Lung (tissue), 17 donors: ENCODE measurements at places on chromosomes 13 and 19. TPM values are rescaled to one million over a fixed set of nuclear protein-coding genes. Genes with fewer than 3 reads are reported as not detected.
A peak's percentile ranks its signal among the peaks of the same experiment; 100 is the strongest.

- peak; percentile 70 for DNase-seq
Measured at GRCh38 chr19:34985249-34986022, 14.7 kb upstream of the GRAMD1A start.

DNA sequence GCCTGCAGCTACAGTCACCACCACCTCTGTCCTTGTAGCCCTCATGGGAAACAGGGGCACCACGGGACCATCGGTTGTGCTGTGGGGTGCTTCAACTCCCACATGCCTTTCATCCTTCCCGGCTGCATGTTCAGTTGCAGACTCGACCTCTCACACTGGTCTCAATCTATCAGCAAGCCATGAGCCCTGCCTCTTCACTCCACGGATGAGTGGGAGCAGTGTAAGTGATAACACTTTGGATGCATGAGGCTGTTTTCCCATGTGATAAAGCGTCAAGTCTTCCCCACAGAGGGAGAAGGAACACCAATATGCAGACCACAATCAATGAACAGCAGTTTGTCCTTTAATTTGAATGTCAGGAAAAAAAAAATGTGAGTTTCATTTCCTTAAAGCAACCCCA is 12.2 kb downstream of the SERP2 start:
- DNase-seq: no peak

- DNase-seq: peak; percentile 78
Measured at GRCh38 chr19:46493236-46494145, 2.2 kb downstream of the PNMA8B start.

DNA sequence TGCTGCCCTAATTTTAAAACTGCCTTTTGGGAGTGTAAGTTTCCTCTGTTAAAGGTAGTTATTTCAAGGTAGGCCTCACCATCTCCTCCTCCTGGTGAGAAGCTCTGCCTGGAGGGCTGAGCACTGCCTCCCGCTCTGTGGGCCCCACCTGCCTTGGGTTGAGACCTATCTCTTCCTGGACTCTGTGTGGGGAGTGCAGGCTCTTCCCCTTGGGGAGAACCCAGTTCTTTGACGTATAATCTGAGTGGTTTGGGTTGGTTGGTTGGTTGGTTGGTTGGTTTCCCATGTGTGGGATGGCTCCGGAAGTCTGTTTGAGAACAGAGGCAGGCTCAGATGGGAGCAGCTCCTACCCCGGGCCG is 39.1 kb downstream of the ACTN4 start:
- DNase-seq: no peak

DYRK1B gene
- total RNA-seq: 25.6 TPM

DNA sequence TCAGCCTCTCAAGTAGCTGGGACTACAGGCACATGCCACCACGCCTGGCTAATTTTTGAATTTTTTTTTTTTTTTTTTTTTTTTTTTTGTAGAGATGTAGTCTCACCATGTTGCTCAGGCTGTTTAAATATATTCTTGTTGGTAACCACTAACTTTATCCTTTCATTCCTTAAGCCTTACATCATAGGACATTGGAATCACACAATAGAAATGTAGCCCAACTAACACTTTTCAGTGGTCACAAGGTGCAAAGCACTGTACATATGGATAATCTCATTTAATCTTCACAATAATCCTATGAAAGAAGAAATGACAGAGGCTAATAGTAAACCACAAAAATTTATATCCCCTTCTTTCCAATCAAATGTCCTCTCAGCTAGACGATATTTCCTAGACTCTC is 417.8 kb upstream of the DACH1 start:
- no peak for DNase-seq

GRCh38 chr19:51651216-51651846 is 4.7 kb upstream of the SIGLEC14 start:
- DNase-seq: peak; percentile 8

FRY gene
- 68.1 TPM for total RNA-seq

MICOS13 gene
- 26.6 TPM for total RNA-seq

DNA sequence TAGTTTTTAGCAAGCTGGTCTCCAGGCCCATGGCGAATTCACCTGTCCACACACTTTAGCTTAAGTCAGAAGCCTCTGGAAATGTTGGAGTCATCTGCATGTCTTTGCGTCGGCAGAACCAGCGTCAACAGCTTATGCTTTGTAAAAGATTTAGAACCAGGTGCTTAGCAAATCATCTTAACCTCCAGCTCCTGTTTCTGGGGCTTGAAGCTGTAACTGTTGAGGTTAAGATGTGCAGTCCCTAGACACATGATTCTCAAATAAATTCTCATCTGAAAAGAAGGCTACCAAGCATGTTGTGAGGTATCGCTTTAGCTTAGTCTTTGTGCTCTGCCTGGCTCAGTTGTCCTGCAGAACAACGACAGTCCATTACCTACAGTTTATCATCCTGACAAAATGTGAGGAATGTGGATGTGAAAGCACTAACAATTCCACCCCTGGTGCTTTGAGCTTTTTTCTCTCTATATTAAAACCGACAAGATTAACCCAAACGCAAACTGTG is 4.4 kb downstream of the EFNB2 start:
- no peak for DNase-seq

FOSB gene
- total RNA-seq: 9.9 TPM

DNA sequence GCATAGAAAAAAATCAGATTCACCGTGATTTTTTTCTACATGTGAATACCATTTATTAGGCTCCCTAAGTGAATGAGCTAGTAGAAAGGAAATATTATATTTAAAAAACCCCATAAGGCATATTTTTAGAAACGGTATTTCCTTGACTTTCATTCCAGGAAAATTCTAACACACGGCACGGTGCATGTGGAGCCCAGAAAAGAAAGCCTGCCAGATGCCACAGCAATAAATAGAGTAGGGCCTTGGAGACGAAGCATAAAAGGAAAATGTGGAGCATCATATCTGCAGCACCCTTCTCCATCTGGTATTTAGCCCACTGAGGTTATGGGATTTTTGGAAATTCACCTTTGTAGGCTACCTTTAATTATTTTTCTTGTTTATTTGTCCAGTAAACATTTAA is 314.4 kb downstream of the ENOX1 start:
- DNase-seq: no peak

GRCh38 chr13:29935309-29935981 is 85.0 kb upstream of the UBL3 start:
- DNase-seq: no peak

- DNase-seq: no peak
Measured at GRCh38 chr13:36801035-36801434, 18.0 kb upstream of the RFXAP start.

GRCh38 chr19:47226426-47227351 is 4.3 kb downstream of the BBC3 start:
- peak; percentile 54 for DNase-seq

ZNF132 gene
- total RNA-seq: 7.4 TPM

SRRM5 gene
- total RNA-seq: 0.31 TPM

GRCh38 chr13:32497589-32497988 is 41.0 kb downstream of the N4BP2L2 start:
- DNase-seq: no peak

DNA sequence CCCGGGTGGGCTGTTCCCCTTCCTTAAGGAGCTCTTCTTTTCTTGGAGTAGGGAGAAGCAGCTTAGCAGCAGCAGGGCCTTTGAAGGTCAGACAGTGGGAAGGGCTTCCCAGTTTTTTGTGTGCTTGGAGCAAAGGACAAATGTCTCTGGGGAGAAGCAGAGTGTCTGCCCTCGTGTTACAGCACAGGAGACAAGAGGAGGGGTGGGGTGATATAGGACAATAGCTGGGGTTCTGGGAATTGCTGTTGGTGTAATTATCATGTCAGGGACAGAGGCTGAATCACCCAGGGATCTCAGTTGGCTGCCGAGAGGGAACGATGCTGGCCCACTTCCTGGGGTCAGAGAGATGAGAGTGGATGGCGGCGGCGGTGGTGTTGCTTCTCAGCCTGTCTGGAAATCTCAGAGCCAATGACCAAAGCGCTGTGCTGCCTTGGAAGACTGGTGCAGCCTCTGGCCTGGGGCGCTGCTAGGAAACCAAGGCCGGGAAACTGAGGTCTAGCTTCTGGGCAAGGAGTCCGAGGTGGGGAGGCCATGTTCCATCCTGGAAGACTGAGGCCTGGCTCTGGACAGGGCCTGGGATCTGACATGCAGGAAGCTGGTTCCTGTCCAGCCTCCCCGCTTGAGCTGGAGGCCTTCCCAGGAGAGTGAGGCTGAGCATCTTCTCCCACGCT is 1.2 kb downstream of the INAFM1 start:
- no peak for DNase-seq

- peak; percentile 63 for DNase-seq
Measured at GRCh38 chr13:85970727-85971126, 171.5 kb upstream of the SLITRK6 start.

ZSCAN5A gene
- total RNA-seq: 17.4 TPM

- DNase-seq: no peak
Measured at GRCh38 chr19:3632739-3633558, 6.4 kb upstream of the CACTIN start.

PHF11 gene
- 46.1 TPM for total RNA-seq

SYCN gene
- not detected for total RNA-seq

GRCh38 chr19:38155453-38155852 is 68.6 kb downstream of the DPF1 start:
- no peak for DNase-seq

DNA sequence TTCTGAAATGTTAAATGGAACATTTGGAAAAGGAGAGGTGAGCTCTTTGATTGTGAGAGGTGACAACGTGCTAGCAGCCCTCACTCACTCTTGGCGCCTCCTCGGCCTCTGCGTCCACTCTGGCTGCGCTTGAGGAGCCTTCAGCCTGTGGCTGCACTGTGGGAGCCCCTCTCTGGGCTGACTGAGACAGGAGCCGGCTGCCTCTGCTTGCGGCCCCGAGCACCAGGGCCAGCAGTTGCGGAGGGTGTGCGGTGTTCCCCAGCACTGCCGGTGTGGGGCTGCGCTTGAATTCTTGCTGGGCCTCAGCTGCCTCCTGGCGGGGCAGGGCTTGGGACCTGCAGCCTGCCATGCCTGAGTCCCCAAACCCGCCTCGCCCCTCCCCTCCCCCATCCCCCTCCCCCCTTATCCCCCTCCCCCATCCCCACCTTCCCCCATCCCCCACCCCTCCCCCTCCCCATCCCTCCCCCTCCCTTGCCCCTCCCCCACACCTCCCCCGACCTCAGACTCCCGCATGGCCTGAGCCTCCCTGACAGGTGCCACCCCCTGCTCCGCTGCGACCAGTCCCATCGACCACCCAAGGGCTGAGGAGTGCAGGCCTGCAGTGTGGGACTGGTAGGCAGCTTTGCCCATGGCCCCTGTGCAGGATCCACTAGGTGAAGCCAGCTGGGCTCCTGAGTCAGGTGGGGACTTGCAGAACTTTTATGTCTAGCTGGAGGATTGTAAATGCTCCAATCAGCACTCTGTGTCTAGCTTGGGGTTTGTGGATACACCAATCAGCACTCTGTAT is 411.0 kb downstream of the OLFM4 start:
- no peak for DNase-seq

ACP4 gene
- total RNA-seq: not detected

CEACAM20 gene
- not detected for total RNA-seq

DNA sequence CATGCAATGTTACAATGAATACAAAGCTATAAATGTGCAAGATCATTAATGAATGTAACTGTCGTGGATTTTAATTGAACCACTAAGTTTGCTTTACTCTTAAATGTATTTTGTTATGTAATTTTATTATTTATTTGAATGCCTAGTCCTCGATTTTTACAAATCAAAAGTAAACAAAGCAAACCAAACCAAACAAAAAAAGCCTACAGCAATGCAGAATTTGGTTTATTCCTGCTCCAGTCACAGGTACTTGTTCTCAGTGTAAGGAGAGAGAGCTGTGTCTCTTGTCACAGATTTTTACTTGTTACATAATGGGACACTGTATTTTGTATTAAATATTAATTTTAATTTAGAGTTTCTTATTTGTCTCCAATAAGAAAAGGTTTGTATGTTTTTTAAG is 584.3 kb upstream of the SLITRK6 start:
- DNase-seq: no peak

ACER1 gene
- not detected for total RNA-seq

ELSPBP1 gene
- total RNA-seq: not detected
